ENCODE measurements at places on chromosomes 12 and 14.

- no peak for DNase-seq
These were observed 274.2 kb downstream of the PDZRN4 start for GRCh38 chr12:41462312-41462711.

DNA sequence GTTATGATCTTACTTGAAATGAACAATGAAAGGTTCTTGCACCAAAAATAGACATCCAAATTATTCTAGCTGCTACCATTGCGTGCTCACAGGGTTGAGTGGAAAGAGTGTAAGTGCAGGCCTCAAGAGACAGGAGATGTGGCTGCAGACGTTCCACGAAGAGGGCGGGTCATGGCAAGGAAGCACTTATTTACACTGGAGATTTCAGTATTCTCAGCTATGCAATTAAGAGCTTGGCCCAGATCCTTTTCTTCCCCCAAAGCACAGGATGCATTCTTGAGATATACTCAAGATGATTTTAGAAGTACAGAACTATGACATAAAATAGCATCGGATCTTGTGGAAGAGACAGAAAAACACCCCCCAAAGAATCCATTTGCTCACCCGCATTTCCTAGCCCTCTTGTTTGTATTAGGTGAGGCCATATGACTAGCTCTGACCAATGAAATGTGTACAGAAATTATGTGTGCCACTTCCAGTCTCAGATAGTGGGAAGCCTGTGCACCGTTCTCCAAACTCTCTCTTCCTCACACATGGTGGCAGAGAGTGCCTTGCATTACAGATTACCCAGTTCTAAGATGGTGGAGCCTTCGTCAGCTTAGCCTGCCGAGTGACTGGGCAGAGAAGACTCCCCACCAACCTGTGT is 261.4 kb downstream of the TTC8 start:
- no peak for DNase-seq

DNA sequence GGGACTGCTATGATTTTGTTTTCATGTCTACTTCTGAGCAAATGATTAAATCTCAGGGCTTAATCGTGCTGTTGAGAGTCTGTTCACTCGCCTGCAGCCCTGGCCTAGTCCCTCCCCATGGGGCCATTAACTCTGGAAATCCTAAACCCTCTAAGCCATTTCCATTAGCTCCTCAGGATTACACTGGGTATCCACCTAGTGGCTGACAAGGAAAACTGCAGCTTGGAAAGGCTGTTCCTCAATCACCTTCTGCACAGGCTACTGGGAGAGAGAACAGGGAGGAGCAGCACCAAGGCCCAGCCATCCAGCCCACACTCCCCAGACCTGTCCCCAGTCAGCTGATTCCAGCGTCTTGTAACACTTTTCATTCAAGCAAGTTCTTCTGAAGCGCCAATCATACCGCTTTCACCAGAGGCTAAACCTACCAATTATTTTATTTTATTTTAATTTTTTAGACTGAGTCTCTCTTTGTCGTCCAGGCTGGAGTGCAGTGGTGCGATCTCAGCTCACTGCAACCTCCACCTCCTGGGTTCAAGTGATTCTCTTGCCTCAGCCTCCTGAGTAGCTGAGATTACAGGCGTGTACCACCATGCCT is 48.7 kb downstream of the NEUROD4 start:
- DNase-seq = peak; percentile 58

- DNase-seq = peak; percentile 1
These were observed 556.7 kb upstream of the FBXO33 start for GRCh38 chr14:39988939-39989338.

DNA sequence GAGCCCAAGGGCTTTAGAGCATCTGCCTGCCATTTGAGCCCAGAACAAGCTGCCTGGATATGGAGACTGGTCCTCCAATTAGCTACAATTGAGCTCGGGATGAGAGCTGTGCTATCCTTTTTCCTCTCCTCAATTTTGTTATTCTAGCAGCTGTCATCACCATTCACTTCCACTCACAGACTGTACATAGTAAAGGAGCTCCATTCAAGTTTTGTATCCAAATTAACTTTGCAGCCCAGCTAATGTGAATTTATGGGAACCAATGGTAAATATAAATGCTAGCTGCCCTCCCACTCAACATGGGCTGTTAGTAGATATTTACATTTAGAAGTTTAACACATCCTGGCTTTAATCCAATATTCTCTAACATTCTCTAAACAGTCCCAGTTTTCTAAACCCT is 44.6 kb downstream of the BMP4 start:
- no peak for DNase-seq
